ENCODE measurements at places on chromosomes 7 and 10. TPM values are rescaled to one million over a fixed set of nuclear protein-coding genes. Genes with fewer than 3 reads are reported as not detected.

The ADIRF gene
- total RNA-seq = 40.6 TPM

The NAT16 gene
- not detected for total RNA-seq

The MET gene
- 24.2 TPM for total RNA-seq

The AKR1D1 gene
- total RNA-seq = not detected

The STEAP1B gene
- total RNA-seq = 16.4 TPM

The AGAP9 gene
- 4.8 TPM for total RNA-seq

The MDH2 gene
- total RNA-seq = 110 TPM

The GCK gene
- 0.41 TPM for total RNA-seq

Measured in glomerular endothelial cell (primary cell).